Kidney epithelial cell (primary cell): ENCODE measurements at places on chromosomes 6 and 20. TPM values are rescaled to one million over a fixed set of nuclear protein-coding genes. Genes with fewer than 3 reads are reported as not detected.

GRCh38 chr6:68689910-68690309 is 54.8 kb downstream of the ADGRB3 start:
- DNase-seq = no peak

- no peak for DNase-seq
These were observed 250.4 kb downstream of the NKAIN2 start for GRCh38 chr6:124054034-124054433.

GRCh38 chr20:62534526-62535221 is 58.9 kb upstream of the GATA5 start:
- no peak for DNase-seq

- DNase-seq = no peak
These were observed 9.5 kb downstream of the MBOAT1 start for GRCh38 chr6:20202699-20203302.

- DNase-seq = no peak
These were observed 31.5 kb upstream of the FKBP1A start for GRCh38 chr20:1424336-1424735.

DNA sequence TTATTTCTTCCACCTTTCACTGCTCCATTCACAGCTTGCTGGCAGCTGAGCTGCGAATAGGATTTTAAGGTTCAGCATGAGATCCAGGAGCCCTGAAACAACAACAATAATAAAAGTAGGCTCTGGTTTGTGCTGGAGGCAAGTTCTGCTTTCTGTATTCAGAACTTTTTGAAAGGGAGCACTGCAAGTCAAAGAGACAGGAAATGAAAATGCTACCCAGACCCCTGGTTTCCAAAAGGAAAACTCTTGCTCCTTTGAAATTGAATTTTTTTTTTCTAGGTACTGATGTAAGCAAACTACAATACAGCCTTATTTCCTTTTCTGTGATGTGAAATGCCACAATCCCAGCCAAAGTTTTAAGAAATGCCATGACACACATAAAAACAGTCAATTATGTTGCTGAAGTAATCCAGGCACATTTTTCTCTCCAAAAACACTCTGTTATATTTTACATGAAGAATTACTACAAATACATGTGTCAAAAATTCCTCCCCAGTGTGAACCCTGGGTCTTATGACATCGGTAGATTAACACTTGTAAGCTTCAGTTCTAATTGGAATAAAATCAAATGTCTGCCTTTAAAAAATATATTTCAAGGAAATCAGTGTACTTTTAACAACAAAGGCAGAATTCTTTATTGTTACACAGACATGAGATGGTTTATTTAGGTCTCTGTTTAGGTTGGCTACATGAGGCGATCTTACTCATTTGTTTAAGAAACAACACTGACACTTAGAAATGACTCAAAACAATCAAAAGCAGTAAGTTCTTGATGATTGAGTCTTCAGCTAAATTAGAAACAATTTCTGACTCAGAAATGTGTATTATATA is 656.7 kb downstream of the EPHA7 start:
- DNase-seq = no peak

DNA sequence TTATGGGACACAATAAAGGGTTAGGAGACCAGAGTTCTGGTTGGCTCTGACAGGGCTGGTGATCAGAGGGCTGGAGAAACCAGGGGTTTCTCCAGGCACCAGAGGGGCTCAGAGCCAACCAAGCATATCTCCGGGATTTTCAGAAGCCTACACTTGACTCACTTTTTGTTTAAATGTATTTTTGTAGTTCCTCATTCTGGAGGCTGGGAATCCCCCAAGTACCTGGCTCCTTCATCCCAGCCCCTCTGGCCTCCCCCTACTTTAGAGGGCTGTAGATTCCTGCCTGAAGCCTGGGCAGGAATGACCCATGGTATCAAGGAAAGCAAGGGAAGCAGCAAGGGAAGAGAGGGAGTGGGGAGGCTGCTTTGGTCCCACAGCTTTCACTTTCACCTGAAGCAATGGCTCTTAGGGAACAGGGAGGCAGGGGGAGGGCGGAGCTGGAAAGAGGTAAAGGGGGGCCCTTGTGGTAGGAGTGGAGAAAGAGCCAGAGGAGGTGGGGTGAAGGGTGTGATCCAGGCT is 973 bp downstream of the CD40 start:
- no peak for DNase-seq

DNA sequence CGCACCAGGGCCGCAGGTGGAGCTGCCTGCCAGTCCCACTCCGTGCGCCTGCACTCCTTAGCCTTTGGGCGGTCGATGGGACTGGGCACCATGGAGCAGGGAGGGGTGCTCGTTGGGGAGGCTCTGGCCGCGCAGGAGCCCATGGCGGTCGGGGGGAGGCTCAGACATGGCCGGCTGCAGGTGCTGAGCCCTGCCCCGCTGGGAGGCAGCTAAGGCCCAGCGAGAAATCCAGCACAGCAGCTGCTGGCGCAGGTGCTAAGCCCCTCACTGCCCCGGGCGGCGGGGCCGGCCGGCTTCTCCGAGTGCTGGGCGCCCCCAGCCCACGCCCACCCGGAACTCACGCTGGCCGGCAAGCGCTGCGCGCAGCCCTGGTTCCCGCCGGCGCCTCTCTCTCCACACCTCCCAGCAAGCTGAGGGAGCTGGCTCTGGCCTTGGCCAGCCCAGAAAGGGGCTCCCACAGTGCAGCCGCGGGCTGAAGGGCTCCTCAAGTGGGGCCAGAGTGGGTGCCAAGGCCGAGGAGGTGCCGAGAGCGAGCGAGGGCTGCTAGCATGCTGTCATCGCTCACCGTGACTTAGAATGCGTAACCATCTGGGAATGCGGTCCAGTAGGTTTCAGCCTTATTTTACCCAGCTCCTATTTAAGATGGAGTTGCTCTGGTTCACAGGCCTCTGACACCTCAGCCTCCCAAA is 77.3 kb downstream of the C6orf52 start:
- no peak for DNase-seq

DNA sequence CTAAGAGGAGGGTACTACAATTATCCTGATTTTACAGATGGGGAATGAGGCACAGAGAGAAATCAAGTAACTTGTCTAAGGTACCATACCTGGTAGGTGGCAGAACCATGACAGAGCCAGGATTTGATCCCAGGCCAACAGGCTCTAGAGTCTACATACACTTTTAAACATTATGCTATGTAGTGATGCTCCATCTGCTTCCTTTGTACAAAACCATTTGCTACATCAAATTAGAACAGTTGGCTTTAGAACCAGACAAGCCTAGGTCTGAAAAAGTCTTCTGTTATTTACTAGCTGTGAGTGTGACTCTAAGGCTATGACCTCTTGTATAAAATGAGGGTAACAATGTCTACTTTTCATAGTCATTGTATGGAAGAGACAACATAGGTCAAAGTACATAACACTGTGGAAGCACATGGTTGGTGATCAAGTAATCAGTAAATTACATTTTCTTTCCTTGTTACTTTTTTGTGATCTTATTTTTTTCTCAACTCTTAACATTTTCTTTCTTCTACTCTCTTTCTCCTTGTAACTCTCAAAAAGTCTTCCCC is 122.1 kb downstream of the PDSS2 start:
- DNase-seq = no peak

DNA sequence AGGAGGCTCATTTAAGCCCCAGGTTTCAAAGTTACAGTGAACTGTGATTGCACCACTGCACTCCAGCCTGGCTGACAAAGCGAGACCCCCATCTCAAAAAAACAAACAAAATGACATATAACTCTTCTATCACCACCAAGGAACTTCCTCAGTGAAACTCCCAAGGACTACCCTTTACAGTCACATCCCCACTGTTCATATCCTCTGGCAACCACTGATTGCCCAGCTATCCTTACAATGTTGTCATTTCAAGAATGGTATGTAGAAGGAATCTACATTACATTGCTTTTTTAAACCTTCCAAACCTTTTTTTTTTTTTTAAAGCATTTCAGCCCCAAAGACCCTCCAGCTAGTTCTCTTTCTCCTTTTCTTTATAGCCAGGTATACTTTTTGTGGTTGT is 123.1 kb upstream of the CARMIL1 start:
- no peak for DNase-seq

DNA sequence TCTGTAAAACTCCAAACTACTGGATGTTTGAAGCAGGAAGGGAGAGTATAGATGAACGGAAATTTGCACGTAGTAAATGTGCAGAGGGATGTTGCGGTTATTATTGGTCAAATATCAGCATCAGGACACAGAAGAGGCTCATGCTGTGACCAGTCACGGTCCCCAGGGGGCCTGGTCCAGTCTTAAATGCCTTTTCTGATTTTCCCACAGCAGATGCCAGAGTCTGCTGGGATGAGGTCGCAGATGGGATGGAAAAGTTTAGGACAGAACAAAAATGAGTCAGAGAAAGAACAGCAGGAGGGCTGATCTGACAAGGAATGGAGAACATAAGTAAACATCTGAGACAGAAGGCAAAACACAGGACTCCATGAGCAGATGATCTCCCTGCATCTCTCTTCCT is 11.7 kb upstream of the SIRPG start:
- no peak for DNase-seq

GRCh38 chr20:1833728-1834726 is 61.2 kb upstream of the SIRPA start:
- DNase-seq = no peak

- no peak for DNase-seq
These were observed 84.0 kb upstream of the SMLR1 start for GRCh38 chr6:130743175-130743574.

The OOEP gene
- total RNA-seq = 0.41 and 0.50 TPM in 2 replicates

The PDSS2 gene
- total RNA-seq = 13.4 and 18.1 TPM in 2 replicates

The SRMS gene
- total RNA-seq = 0.48 TPM in 1 of 2 replicates, not detected in the other

The RBPJL gene
- total RNA-seq = not detected in 2 replicates

The AIF1 gene
- total RNA-seq = 0.33 TPM in 1 of 2 replicates, not detected in the other
